ENCODE measurements at places on chromosomes 6 and 20.

DNA sequence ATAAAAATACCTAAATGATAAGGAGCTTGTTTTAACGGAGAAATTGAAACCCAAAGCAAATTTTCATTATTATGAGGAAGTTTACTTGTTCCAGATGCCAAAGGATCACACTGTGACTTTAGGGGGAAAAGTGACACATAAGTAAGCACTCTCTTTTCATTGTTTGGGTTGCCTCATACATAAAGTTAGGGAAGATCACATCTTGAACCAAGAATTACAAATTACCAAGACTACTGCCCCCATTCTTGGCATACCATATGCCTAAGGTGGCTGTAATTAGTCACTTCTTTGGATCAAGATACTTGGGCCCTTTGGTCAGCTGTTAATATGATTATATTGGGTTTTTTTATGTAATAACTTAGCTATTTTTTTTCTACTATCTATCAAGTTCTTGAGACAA lies 269.0 kb downstream of the COL12A1 start:
- peak; percentile 92 for DNase-seq

DNA sequence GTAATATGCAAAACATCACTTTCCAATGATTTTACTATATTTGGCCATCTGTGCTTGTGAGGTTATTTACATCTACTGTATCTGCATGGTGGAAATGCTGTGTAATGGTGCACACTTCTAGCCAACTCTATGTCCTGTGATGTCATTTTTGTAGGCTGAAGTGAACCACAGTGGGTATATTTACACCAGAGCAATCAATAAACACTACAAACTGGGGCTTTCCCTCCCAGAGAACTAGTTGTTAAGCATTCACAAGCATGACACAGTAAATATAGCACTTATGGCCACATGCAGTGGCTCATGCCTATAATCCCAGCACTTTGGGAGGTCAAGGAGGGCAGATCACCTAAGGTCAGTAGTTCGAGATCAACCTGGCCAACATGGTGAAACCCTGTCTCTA lies 4.9 kb downstream of the SLC22A2 start:
- DNase-seq = no peak

- no peak for DNase-seq
These were observed 8.9 kb downstream of the TAGAP start for GRCh38 chr6:159035891-159036290.

- no peak for DNase-seq
These were observed 154.2 kb downstream of the SAMD5 start for GRCh38 chr6:147662646-147663045.

- no peak for DNase-seq
These were observed 25.6 kb downstream of the ARHGAP18 start for GRCh38 chr6:129684323-129684884.

DNA sequence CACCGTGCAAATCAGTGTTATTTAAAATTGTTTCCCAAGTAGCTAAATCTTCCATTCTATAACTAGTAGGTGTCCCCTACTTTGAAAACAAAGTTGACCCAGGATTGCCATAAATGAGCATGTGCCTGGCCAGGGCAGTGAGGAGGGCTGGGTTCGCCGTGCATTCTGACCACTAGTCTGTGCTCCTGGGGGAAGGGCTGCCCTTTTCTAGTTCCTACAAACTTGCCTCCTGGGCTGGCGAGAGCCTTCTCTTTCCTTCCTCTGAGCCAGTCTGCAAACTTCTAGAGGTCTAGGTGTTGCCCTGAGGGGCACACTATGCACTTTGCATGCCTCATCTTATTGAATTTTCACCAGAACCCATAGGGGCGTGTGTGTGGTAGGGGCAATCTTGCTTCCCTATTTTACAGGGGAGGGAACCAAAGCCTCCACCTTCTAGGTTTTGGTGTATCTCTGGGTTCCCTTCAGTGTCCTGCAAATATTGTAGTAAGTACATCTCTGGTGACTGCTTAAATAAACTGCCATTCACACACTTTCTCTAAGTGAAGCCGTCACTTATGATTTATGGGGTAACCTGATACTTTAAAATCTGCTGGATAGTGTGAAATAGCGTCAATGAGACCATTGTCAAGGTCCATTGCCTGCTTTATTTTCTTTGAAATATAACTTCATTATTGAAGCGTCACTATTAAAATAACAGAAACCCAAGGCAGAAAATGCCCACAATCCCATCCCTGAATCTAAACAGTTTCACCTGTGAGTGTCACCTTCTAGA lies 42.2 kb downstream of the CDH26 start:
- no peak for DNase-seq

GRCh38 chr6:55536391-55536956 lies 42.5 kb downstream of the HMGCLL1 start:
- no peak for DNase-seq

DNA sequence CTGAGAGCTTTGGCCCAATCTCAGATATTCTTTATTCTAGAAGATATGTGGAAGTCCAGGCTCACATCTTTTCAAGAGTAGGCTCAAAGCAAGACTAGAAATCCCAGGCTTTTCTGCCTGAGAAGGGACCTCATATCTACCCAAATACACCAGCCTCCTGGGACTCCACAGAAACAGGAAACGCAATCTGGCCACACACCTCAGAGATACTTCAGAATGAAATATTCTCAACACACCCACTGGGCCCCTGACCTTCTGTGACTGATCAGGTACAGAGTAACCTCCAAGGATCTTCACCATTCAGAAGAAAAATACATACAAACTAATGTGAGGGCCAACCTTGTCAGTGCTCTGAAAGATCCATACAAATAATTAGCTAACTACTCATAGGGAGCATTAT lies 183.2 kb downstream of the HIVEP2 start:
- no peak for DNase-seq

DNA sequence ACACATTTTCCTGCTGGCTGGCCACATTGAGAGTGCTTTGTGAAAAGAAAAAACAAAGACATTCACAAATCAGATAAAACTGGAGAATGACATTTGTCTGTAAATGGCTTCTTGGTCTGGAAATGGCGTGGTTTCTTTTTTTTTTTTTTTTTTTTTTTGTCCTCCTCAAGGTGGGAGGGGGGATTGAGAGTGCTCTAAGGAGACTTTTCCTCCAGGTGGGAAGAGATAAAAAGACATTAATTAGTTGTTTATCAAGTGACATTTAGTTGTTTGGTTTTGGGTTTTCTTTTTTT lies 40.4 kb downstream of the GNAS start:
- no peak for DNase-seq

DNA sequence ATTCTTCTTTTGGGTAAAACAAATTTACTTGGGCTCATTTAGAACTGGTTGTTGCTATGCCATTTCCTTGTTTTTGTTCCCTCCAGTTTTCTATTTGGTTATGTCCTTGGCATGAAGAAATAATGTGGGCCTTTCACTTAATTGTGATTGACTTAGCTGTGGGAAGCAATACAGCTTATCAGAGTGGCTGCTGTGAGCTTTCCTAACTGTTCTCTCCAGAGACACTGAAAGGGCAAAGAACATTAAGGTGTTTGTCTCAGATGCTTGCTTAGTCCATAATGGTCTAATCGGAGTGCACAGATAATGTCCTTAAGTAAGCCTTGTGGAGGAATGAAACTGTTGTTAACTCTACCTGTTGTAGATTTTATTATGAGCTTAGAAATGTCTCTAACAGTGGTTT lies 56.6 kb downstream of the SH3BGRL2 start:
- no peak for DNase-seq

DNA sequence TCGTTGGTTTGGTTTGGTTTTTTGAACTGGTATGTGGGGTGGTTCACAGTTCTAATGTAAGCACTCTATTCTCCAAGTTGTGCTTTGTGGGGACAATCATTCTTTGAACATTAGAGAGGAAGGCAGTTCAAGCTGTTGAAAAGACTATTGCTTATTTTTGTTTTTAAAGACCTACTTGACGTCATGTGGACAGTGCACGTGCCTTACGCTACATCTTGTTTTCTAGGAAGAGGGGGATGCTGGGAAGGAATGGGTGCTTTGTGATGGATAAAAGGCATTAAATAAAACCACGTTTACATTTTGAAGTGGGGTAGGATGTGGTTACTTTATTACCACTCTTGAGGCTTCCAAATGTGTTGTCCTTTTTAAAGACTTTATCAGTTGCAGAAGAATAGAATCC lies 168.0 kb downstream of the ZMYND8 start:
- peak; percentile 11 for DNase-seq

DNA sequence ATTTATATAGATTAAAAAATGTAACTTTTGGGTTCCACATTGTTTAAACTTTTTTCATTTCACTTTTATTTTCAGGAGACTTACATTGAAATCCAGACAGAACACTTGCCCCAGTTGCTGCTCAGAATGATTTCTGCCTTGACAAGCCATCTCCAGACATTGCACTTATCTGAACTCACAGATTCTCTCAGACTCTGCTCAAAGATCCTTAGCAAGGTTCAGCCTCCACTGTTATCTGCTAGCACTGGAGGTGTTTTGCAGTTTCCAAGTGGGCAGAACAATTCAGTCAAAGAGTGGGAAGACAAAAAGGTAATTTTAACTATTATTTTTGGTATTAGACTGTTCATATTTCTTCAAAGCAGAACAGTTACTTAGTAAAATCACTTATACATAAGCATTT lies 58.0 kb downstream of the DOP1A start:
- no peak for DNase-seq

All from AG10803 (cell line).